ENCODE measurements at places on chromosomes 6 and 20. TPM values are rescaled to one million over a fixed set of nuclear protein-coding genes. Genes with fewer than 3 reads are reported as not detected.

GRCh38 chr6:36925809-36926208 lies 28.7 kb upstream of the PI16 start:
- no peak overlapping the region for H3K4me3 ChIP-seq
- no peaks in the 10 kb centered on the region for H3K27me3 ChIP-seq
- peak overlapping the region; percentile 44 for H3K27ac ChIP-seq

Gene LHFPL5
- not detected for total RNA-seq

- H3K27ac ChIP-seq: no peak overlapping the region
- DNase-seq: no peak
- H3K4me1 ChIP-seq: no peaks in the 10 kb centered on the region
Observed at GRCh38 chr20:14062786-14063185, 67.5 kb downstream of the MACROD2 start.

Gene MAS1
- not detected for total RNA-seq

Gene MYBL2
- total RNA-seq: 96.4 TPM

Gene GJA10
- total RNA-seq: not detected

Gene OVOL2
- total RNA-seq: not detected

GRCh38 chr6:81608776-81609175 lies 143.7 kb downstream of the TENT5A start:
- no peaks in the 10 kb centered on the region for H3K4me1 ChIP-seq
- H3K27me3 ChIP-seq: no peaks in the 10 kb centered on the region
- no peak overlapping the region for H3K27ac ChIP-seq

GRCh38 chr20:50284811-50285375 lies 94.3 kb downstream of the CEBPB start:
- no peaks in the 10 kb centered on the region for H3K36me3 ChIP-seq
- H3K27me3 ChIP-seq: peaks cover 1% of the 10 kb centered on the region
- H3K27ac ChIP-seq: no peak overlapping the region
- H3K4me1 ChIP-seq: peaks cover 5% of the 10 kb centered on the region
- DNase-seq: no peak

DNA sequence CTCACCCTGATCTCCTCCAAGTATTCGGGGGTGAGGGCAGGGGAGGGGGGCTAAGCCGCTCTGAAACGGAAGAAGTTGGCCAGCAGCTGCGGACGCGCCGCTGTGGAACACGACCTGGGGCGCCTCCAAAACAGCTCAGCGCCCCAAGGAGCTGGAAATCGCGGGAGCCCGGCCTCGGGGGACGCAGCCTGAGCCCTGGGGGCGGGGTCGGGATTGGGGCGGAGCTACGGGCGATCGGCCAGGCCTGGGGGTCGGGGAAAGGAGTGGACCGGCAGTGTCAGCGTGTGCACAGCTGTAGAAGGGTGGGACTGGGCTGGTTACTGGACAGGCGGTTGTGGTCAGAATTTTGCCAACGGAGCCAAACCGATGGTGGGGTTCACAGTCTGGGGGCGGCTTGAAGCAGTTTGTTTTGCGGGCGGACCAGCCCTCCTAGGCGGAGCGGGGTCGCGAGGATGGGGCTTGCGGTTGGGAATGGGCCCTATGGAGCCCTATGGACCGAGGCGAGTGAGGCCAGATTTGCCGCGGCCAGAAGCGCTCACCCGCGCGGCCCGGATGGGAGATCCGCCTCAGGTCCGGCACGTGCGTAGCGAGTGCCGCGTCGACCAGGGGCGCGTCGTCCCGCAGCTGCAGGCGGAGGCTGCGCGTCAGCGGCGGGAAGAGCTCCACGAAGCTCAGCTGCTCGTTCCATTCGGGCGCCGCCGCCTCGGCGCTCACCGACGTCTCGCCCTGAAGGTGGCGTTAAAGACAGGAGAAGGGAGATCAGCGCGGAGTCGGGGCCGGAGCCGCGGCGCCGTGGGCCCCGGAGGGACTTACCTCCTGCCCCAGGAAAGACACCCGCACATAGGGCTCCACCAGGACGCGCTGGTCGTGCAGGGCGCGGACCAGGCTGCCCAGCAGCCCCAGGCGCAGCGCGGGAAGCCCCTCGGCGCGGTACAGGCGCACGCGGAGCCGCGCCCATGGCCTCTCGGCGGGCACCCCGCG lies 14.3 kb upstream of the SPAG4 start:
- H3K4me3 ChIP-seq: peak overlapping the region; percentile 69
- no peaks in the 10 kb centered on the region for H3K36me3 ChIP-seq
- DNase-seq: peak; percentile 84
- H3K4me1 ChIP-seq: peaks cover 4% of the 10 kb centered on the region
- peaks cover 28% of the 10 kb centered on the region for H3K27me3 ChIP-seq

GRCh38 chr20:24730750-24731149 lies 218.3 kb upstream of the CST7 start:
- no peaks in the 10 kb centered on the region for H3K27me3 ChIP-seq
- H3K4me3 ChIP-seq: no peak overlapping the region

DNA sequence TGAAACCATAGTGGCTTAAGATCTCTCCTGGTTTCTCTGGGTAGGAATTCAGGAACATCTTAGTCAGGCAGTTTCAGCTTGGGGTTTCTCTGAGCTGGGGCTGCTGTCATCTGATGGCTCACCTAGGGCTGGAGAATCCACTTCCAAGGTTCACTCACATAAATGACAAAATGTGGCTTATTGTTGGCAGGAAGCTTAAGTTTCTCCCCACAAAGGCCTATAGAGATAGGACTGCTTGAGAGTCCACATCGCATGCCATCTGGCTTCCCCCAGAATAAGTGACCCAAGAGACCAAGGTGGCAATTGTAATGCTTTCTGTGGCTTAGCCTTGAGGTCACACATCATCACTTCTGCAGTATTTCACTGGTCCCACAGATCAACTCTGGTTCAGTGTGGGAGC lies 131.4 kb downstream of the EDN1 start:
- no peaks in the 10 kb centered on the region for H3K4me1 ChIP-seq
- no peak overlapping the region for H3K4me3 ChIP-seq

Gene RIMS4
- total RNA-seq: not detected

Gene MSH5
- total RNA-seq: 105 TPM

- H3K4me1 ChIP-seq: no peaks in the 10 kb centered on the region
- no peaks in the 10 kb centered on the region for H3K27me3 ChIP-seq
- H3K36me3 ChIP-seq: no peaks in the 10 kb centered on the region
- no peak overlapping the region for H3K4me3 ChIP-seq
- no peak overlapping the region for H3K27ac ChIP-seq
Observed at GRCh38 chr6:86859513-86859912, 77.8 kb upstream of the HTR1E start.

DNA sequence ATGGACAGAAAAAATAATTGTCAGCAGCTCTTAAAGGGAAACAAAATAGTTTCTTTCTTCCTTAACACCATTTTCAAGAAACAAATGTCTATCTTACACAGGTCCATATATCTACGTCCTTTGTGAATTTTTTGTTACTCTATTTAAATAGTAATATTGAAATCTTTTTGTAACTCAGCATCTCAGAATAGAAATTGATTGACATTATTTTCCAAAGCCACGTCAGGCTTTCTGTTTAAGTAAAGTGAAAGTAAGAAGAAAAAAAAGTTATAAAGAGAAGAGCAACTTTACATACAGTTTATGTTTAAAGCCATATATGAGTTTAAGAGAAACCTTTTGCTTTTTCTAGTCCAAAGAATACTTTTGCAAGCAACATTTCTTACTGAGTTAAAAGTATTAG lies 402.9 kb upstream of the SOX4 start:
- H3K27me3 ChIP-seq: no peaks in the 10 kb centered on the region
- H3K27ac ChIP-seq: peak overlapping the region; percentile 22
- peaks cover 15% of the 10 kb centered on the region for H3K4me1 ChIP-seq
- DNase-seq: no peak
- no peak overlapping the region for H3K4me3 ChIP-seq

DNA sequence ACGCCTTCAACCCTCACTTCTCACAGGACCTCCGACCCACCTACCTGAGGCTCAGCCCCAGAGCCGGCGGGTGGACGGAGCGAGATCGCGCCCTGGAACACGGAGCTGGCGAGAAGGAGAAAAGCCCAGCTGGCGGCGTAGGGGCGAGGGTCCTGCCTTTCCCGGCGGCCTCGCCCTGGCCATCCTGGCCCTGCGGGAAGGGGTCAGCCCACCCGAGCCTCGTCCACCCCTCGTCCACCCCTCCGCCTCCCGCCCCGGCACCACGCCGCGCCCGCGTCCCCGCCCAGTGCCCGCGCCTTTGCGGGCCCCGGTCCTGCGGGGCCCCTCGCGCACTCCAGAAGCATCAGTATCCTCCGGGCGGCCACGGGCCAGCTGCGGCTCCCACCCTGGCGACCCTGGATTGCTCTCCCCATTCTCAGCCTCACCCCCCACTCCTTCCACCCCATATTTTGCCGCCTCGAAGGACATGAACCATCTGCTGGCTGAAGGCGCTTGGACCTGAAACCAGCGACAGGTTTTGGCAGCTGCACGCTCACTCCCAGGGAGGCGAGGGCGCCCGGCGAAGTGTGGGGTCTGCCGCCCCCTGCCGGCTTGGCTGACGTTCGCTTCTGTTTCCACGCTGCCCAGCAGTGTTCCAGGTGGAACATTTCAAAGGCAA lies 65.1 kb downstream of the PLG start:
- no peak overlapping the region for H3K27ac ChIP-seq
- H3K4me1 ChIP-seq: no peaks in the 10 kb centered on the region
- H3K36me3 ChIP-seq: no peaks in the 10 kb centered on the region
- peak; percentile 62 for DNase-seq

GRCh38 chr6:23953976-23954375 lies 172.0 kb upstream of the NRSN1 start:
- no peaks in the 10 kb centered on the region for H3K36me3 ChIP-seq
- H3K27ac ChIP-seq: no peak overlapping the region
- no peaks in the 10 kb centered on the region for H3K27me3 ChIP-seq
- H3K4me3 ChIP-seq: no peak overlapping the region
- DNase-seq: no peak

GRCh38 chr20:61694682-61695081 lies 371.0 kb downstream of the TAF4 start:
- no peaks in the 10 kb centered on the region for H3K27me3 ChIP-seq
- no peak for DNase-seq
- no peak overlapping the region for H3K4me3 ChIP-seq
- H3K36me3 ChIP-seq: no peaks in the 10 kb centered on the region
- H3K4me1 ChIP-seq: no peaks in the 10 kb centered on the region
- no peak overlapping the region for H3K27ac ChIP-seq

- H3K4me1 ChIP-seq: peaks cover 21% of the 10 kb centered on the region
- H3K36me3 ChIP-seq: peaks cover 14% of the 10 kb centered on the region
- H3K27ac ChIP-seq: no peak overlapping the region
Observed at GRCh38 chr20:46347841-46348803, 39.8 kb upstream of the CDH22 start.

DNA sequence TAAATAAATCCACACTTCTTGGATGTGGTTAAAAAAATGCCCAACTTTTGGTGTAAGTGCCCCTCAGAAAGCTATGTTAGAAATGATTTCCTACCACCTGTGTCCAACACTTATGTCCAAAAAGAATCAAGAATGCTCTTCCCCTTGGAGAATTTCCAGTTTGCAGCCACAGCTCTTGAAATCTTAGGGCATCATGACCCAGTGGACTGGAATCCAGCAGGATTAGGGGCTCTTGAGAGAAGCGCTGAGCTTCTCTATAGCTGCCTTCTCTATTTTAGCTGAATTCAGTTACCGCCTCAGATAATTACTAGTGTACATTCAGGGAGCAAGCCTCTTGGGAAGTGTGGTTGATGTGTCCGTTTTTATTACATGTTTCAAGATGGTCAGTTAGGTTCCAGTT lies 2.5 kb downstream of the PHACTR1 start:
- H3K36me3 ChIP-seq: no peaks in the 10 kb centered on the region
- no peak overlapping the region for H3K4me3 ChIP-seq
- H3K27me3 ChIP-seq: no peaks in the 10 kb centered on the region
- DNase-seq: no peak
- no peaks in the 10 kb centered on the region for H3K4me1 ChIP-seq

- no peaks in the 10 kb centered on the region for H3K27me3 ChIP-seq
- DNase-seq: peak; percentile 84
- H3K36me3 ChIP-seq: peaks cover 69% of the 10 kb centered on the region
- peak overlapping the region; percentile 6 for H3K4me3 ChIP-seq
Observed at GRCh38 chr6:16481697-16482399, 243.5 kb downstream of the GMPR start.

Gene NNAT
- not detected for total RNA-seq

Gene TRAPPC3L
- total RNA-seq: not detected

Gene GRIK2
- total RNA-seq: not detected

DNA sequence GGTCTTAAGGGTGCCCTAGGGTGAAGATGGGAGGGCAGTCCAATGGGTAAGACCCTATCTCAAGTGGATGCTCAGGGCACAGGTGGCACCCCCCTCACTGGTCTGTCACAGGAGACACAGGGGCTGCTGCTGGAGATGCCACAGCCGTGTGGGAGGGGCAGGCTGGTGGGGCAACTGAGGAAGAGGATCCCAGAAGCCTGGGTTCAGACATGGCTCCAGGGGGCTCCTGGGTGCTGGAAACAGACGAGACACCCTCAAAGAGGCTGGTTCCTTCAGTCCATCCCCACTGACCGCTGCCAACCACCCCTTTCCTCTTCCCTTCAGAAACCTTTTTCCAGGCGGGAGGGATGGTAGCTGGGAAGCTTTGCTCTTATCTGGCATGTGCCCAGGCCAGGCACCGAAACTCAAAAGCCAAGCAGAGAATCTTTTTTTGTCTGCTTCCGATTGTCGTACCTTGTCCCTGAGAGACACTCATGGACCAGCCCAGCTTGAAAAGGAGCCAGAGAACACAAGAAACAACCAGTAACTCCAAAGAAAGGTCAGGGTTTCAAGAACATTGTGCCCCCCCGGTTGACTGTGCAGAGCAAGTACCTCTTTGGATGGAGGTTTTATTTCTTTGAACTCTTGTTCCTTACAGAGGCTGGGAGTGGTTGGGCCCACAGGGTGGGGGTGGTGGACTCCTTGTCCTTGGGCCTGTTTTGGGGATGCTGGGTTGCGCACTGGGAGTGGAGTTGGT lies 28.5 kb upstream of the EMILIN3 start:
- H3K27me3 ChIP-seq: no peaks in the 10 kb centered on the region
- H3K4me1 ChIP-seq: no peaks in the 10 kb centered on the region
- no peak overlapping the region for H3K27ac ChIP-seq
- no peak overlapping the region for H3K4me3 ChIP-seq

Gene KCNG1
- 1.8 TPM for total RNA-seq

Gene KCNQ5
- total RNA-seq: 14.9 TPM

- no peaks in the 10 kb centered on the region for H3K36me3 ChIP-seq
- no peak overlapping the region for H3K4me3 ChIP-seq
- no peaks in the 10 kb centered on the region for H3K4me1 ChIP-seq
- no peaks in the 10 kb centered on the region for H3K27me3 ChIP-seq
Observed at GRCh38 chr6:168407842-168408241, 33.1 kb upstream of the SMOC2 start.

Gene GJA1
- not detected for total RNA-seq

Gene DAAM2
- total RNA-seq: not detected

Gene SAMD3
- 8.7 TPM for total RNA-seq

Gene CPNE1
- 324 TPM for total RNA-seq

DNA sequence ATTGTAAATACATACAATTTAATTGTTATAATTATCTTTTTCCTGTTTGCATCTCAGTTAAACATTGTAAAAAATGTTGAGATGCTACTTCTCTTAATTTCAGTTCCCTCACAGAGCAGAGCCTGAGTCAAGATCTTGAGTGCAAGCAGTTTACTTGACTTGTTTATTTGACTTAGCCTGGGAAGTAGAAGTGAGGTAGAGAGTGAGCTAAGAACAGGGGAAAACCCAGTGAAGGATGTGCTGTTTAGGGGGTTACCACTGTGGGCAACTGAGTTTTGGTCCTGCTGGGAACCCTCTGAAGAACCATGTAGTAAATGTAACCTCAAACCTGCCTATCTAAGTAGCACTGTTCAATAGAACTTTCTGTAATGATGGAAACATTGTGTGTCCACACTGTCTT lies 495.2 kb upstream of the FLRT3 start:
- no peaks in the 10 kb centered on the region for H3K4me1 ChIP-seq
- no peaks in the 10 kb centered on the region for H3K27me3 ChIP-seq
- no peak overlapping the region for H3K27ac ChIP-seq

Data from activated CD8-positive, alpha-beta T cell treated with anti-CD3 and anti-CD28 coated beads for 36 hours (primary cell).